ENCODE measurements at places on chromosomes 13 and 19.

DNA sequence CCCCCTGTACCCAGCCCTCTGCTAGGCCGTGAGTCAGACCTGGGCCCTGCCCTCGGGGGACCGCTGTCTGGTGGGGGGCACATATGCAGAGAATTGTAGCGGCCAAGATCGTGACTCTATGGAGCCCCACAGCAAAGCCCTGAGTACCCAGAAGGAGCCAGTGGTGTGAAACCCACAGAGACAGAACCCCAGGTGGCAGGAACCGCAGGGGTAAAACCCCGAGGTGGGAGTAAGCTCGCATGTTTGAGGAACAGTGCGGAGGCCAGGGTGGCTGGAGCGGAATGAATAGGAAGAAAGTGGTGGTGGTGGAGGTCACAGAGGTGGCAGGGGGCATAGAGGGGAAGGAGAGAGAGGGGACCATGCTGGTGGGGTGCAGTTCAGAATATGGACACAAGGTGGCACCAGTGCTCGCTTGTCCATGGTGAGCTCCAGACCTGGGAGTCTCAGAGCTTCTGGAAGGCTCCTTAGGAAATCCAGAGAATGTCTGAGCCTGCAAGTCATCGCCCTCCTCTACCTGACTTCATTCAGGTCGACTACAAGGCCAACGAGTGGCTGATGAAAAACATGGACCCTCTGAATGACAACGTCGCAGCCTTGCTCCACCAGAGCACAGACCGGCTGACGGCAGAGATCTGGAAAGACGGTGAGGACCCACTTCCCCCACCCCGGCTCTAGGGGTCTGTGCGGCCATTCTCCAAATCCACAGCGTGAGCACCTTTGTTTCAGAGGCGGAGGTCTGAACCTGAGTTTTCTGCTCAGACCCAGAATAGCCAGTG, 48.9 kb downstream of the MYH14 start:
- no peak for DNase-seq

DNA sequence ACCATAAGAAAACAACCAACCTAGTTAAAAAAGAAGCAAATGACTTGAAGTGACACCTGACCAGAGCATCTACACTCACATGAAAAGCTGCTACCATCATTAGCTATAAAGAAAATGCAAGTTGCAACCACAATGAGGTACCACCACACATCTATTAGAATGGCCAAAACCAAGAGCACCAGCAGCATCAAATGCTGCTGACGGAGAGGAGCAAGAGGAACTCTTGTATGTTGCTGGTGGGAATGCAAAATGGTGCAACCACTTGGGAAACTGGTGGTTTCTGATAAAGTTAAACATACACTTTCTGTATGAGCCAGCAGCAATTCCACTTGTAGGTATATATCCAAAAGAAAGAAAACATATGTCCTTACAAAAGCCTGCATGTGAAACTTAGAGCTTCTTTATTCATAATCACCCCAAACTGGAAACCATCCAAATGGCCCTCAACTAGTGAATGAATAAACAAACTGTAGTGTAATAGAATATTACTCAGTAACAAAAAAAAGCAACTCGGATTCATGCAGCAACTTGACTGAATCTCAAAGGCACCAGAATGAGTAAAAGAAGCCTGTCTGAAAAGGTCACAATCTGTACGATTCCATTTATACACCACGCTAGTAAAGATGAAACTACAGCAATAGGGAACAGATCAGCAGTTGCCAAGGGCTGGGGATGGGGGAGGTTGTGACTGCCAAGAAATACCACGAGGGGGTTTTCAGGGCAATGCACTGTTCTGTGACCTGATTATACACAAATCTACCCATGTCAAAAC, 60.9 kb upstream of the RANBP3 start:
- no peak for DNase-seq

DNA sequence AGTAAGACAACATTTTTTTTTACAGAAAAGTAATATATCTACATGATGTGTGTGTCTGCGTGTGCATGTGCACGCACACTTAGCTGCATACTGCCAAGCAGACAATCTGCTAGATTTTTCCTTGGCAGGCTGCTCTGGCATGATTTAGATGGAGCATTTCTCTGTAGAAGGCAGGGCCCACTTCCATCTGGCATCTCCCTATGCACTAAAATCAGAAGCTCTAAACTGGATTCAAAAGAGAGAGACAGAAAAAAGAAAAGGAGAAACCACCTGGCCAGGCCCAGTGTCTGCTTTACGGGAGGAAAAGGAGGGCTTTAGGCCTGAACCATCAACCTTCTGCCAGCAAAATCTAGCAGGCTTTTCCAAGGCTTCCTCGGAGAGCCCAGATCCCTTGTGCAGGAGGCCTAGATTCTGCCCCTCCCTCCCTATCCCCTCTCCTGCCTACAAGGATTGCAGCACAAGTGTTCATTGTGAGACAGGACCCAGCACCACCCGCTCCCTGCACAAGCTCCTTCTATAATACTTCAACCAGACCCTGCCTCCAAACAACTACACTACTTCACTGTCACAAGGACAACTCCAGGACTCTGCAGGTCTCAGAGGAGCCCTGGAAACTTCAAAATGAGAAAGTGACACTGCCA, 99.3 kb downstream of the DOCK9 start:
- DNase-seq, result no peak

- DNase-seq, result peak; percentile 72
These were observed 263 bp downstream of the RHPN2 start for GRCh38 chr19:33064458-33064791.

GRCh38 chr13:41459432-41460073, 2.2 kb downstream of the RGCC start:
- DNase-seq, result no peak
